Stimulated activated CD4-positive, alpha-beta T cell treated with anti-CD3 and anti-CD28 coated beads, Interleukin-2, amount 100 ng/mL, for 24 hours (primary cell): ENCODE measurements at places on chromosomes 3 and 15.

GRCh38 chr15:28125673-28126651 is 26.8 kb upstream of the OCA2 start:
- DNase-seq: no peak

DNA sequence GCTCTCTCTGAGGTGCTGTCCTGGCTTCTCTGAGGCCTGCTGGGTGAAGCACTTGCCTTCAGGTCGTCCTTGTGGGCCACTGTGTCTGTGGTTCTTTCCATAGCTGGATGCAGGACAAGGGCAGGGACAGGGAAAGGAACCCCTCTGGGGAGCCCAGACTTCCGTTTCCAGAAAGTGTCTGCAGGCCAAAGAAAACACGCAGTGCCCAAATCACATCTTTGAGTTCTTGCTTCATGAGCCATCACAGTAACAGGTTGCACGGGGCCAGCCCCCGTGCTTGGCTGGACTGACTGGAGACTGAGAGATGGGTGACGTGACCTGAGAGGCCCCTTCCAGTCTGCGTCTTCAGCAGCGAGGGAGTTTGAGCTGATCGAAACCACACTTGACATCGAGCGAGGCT is 115.8 kb downstream of the GABRG3 start:
- no peak for DNase-seq

- no peak for DNase-seq
Measured at GRCh38 chr3:169907476-169907875, 3.9 kb upstream of the SAMD7 start.

- no peak for DNase-seq
Measured at GRCh38 chr3:174776123-174776522, 83.0 kb upstream of the NAALADL2 start.

GRCh38 chr3:22319446-22319845 is 568.4 kb upstream of the ZNF385D start:
- no peak for DNase-seq

DNA sequence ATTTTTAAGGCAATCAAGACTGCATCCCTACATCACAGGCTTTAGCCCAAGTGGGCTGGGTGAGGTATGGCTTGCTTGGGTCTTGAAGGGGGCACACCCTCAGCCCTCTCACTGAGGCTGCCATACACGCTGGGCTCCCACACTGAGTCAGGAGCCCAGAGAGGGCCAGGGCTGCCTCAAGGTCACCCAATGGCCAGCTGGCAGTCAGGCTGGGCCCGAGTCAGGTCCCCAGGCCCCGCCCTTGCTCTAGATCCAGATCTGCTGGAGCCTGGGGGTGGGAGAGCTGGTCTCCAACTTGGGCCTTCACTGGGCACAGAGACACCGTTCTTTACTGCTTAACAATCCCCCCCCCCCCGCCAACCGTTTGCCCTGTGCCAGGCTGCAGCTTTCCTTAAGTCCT is 88.1 kb downstream of the IQSEC1 start:
- DNase-seq: no peak

DNA sequence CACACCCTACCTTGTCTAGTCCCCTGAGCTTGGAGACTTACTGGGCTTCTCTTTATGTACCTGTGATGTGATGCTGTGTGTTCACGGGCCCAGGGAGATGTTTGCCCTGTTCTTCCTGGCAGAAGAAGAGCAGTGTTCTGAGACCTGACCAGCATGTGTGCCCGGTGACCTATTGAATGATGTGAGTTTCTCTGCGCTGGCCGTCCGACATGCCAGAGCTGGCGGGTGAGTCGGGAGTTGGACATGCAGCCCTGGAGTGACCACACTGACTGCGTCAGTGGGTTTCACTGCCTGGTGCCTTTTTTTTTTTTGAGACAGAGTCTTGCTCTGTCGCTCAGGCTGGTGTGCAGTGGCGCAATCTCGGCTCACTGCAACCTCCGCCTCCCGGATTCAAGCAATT is 42.3 kb downstream of the CGNL1 start:
- no peak for DNase-seq

GRCh38 chr3:72769758-72770540 is 78.3 kb downstream of the SHQ1 start:
- DNase-seq: no peak

GRCh38 chr3:124483915-124484470 is 246.3 kb upstream of the UMPS start:
- DNase-seq: no peak

GRCh38 chr3:123735456-123735855 is 148.7 kb downstream of the MYLK start:
- no peak for DNase-seq

DNA sequence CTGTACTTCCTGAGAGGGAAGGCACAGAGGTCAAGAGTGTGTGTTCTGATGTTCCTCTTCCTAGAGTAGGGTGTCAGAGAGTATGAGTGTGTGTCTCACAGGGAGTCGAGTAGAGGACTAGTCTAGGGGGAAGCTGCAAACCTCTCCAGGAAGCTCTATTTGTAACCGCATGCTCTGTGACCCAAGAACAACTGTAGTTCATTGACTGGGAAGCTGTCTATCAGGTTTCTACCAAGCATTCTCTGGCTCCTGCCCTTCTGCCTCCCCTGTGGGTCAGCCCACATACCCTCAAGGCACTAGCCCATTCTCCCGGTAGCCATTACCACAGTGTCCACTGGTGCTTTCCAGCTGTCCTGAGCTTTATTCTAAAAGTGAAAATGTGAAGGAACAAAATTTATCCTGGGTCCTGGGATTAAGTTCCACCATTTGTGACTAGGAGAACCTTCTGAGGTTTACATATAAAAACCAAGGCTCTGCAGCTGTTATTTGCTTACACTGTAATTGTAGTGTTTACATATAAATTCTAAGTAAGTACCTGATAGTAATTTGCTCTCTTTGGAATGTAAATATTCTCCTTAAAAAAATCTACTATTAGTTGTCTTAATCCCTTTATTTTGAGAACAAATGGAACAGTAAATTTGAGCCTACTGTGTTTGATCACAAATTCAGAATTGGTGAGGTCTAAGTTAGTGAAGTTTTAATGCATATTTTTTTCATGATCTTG is 40.7 kb downstream of the MYRIP start:
- no peak for DNase-seq

GRCh38 chr3:187252311-187252710 is 39.2 kb downstream of the MASP1 start:
- no peak for DNase-seq
